ENCODE measurements at places on chromosomes 5 and 9.

DNA sequence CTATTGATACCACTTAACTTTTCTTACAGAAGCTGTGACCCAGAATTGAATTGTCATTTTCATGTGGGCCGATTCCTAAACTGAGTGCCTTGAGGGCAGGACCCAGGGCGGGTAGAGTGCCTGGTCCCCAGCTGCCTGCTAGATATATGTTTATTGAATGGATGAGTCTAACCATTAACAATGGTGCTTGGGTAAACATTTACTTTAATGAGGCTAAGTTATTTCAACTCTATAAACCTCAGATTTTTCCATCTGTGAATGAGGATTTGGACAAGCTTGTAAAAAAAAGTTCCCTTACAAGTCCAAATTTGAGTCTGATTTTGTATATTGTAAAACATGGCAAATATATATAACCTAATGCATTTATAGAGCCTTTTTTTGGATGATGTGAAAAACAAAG, 181.8 kb upstream of the ELL2 start:
- H3K36me3 ChIP-seq: no peaks in the 10 kb centered on the region
- H3K4me3 ChIP-seq: no peak overlapping the region
- no peaks in the 10 kb centered on the region for H3K27me3 ChIP-seq
- H3K4me1 ChIP-seq: peaks cover 30% of the 10 kb centered on the region
- H3K27ac ChIP-seq: no peak overlapping the region
- DNase-seq: peak; percentile 58

DNA sequence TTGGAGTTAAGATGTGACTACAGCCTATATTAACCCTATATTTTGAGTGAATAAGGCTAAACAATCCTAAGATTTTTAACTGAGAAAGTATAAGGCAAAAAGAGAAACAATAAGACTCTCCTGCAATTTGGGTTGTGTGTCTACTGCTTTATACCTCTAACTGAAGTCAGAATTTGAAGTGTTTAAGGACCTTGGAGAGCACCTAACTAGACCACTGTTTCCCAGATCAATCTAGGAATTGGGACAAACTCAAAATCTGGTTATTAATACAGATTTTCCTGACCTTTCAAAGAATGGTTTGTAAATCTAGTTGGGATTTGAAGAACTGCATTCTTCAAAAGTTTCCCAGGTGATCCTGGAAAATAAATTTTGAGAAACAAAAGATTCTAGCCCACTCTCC, 42.1 kb downstream of the GABRA1 start:
- no peaks in the 10 kb centered on the region for H3K36me3 ChIP-seq
- H3K4me3 ChIP-seq: no peak overlapping the region
- no peaks in the 10 kb centered on the region for H3K4me1 ChIP-seq

- no peak overlapping the region for H3K27ac ChIP-seq
- H3K4me3 ChIP-seq: no peak overlapping the region
- H3K36me3 ChIP-seq: peaks cover 51% of the 10 kb centered on the region
- peaks cover 8% of the 10 kb centered on the region for H3K4me1 ChIP-seq
- H3K27me3 ChIP-seq: no peaks in the 10 kb centered on the region
- no peak for DNase-seq
Observed at GRCh38 chr5:154944716-154945115, 3.8 kb downstream of the MRPL22 start.

DNA sequence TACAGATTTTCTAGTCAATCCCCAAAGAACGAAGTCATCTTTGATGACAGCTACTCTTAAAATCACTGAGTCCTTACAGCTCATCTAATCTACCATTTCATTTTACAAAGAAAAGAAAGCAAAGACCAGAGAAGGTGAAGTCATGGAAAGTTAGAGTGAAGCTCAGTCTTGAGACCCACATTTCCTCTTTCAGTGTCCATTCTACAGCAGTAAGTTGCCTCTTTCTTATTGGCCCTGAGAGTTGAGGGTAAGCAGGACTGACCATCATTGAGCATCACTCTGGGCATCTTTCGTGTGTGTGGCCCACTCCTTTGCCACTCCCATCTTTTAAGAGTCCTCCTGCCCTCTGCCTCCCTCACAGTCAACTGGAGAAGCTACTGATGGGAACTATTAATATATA, 251.8 kb upstream of the NR4A3 start:
- DNase-seq: no peak
- H3K4me3 ChIP-seq: no peak overlapping the region
- no peaks in the 10 kb centered on the region for H3K36me3 ChIP-seq
- H3K27me3 ChIP-seq: no peaks in the 10 kb centered on the region

DNA sequence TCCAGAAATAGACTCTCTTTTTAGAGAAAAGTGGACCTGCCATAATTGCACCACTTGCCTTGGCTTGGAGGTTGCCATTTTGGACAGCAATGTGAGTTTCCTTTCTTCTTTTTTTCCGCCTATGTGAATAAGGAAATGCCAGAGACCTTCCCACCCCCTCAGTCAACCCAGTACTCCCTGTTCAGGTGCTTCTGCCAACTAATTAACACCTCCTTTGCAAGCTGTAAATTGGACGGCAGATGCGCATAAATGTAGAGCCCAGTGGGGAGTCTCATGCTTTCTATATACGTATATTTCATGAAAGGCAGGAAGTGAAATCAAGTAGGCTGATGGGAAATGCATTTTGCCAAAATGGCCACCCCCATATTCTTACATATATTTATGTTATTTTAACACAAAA, 269.8 kb upstream of the RFX3 start:
- H3K27me3 ChIP-seq: no peaks in the 10 kb centered on the region
- no peak overlapping the region for H3K4me3 ChIP-seq
- H3K36me3 ChIP-seq: no peaks in the 10 kb centered on the region
- no peak overlapping the region for H3K27ac ChIP-seq

GRCh38 chr5:10381803-10382202, 28.3 kb downstream of the MARCHF6 start:
- H3K27me3 ChIP-seq: no peaks in the 10 kb centered on the region
- H3K4me3 ChIP-seq: no peak overlapping the region
- H3K4me1 ChIP-seq: no peaks in the 10 kb centered on the region
- H3K36me3 ChIP-seq: peaks cover 52% of the 10 kb centered on the region
- no peak for DNase-seq

- peaks cover 33% of the 10 kb centered on the region for H3K4me1 ChIP-seq
- no peak overlapping the region for H3K27ac ChIP-seq
- H3K4me3 ChIP-seq: no peak overlapping the region
- DNase-seq: no peak
Observed at GRCh38 chr9:70076678-70077077, 33.0 kb downstream of the MAMDC2 start.

GRCh38 chr5:141155540-141156374, 5.9 kb downstream of the PCDHB6 start:
- no peaks in the 10 kb centered on the region for H3K4me1 ChIP-seq
- H3K27ac ChIP-seq: no peak overlapping the region
- no peaks in the 10 kb centered on the region for H3K27me3 ChIP-seq
- no peak overlapping the region for H3K4me3 ChIP-seq
- no peaks in the 10 kb centered on the region for H3K36me3 ChIP-seq

DNA sequence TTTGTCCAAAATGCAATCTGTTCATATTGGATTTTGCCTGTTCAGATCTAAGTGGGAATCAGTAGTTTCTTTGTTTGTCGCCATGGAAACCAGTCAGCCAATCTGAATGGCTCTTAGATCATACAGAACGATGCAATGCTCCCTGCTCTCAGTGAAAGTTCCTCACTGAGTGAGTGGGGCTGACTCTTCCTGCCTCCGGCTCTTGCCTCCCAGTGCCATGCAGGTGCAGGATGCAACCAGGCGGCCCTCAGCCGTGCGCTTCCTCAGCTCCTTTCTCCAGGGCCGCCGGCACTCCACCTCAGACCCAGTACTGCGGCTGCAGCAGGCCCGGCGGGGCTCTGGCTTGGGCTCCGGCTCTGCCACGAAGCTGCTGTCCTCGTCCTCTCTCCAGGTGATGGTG, at the start of gene PTPDC1:
Gene PTPDC1, plus strand, starts transcription at position 151 of the 400 bp plus-strand sequence. Its CDS starts 67 bp downstream, at position 218.
- H3K36me3 ChIP-seq: 0 out of 2 replicates have a peak, but pooled peaks cover 5% of the 10 kb centered on the region
- H3K27ac ChIP-seq: no peak within 1 kb of the TSS
- H3K4me1 ChIP-seq: no peaks in the 10 kb centered on the region
- no peak for DNase-seq
- H3K27me3 ChIP-seq: no peaks in the 10 kb centered on the region
- no peak within 1 kb of the TSS for H3K4me3 ChIP-seq

- no peak overlapping the region for H3K4me3 ChIP-seq
- peaks cover 46% of the 10 kb centered on the region for H3K4me1 ChIP-seq
- no peak overlapping the region for H3K27ac ChIP-seq
- no peak for DNase-seq
- H3K27me3 ChIP-seq: no peaks in the 10 kb centered on the region
Observed at GRCh38 chr5:134511796-134512660, 13.4 kb upstream of the JADE2 start.

GRCh38 chr9:108400297-108400696, 455.5 kb downstream of the ACTL7B start:
- no peaks in the 10 kb centered on the region for H3K4me1 ChIP-seq
- H3K27me3 ChIP-seq: no peaks in the 10 kb centered on the region
- no peak for DNase-seq
- no peak overlapping the region for H3K27ac ChIP-seq
- H3K36me3 ChIP-seq: no peaks in the 10 kb centered on the region

GRCh38 chr5:103139264-103139865, 19.3 kb downstream of the PPIP5K2 start:
- 0 out of 2 replicates have a peak, but pooled peaks cover 3% of the 10 kb centered on the region for H3K27me3 ChIP-seq
- H3K27ac ChIP-seq: no peak overlapping the region
- H3K4me3 ChIP-seq: no peak overlapping the region
- DNase-seq: peak; percentile 61

DNA sequence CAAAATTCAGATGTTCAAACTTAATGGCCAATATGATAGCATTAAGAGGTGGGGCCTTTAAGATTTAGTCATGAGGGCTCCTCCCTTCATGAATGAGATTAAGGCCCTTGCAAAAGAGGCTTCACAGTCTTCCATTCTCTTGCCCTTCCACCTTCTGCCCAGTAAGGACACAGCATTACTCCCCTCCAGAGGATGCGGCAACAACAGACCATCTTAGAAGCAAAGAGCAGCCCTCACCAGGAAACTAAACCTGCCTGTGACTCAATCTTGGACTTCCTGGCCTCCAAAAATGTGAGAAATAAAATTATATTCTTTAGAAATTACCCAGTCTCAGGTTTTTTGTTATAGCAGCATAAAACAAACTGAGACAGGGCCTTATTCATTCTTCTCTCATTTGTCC, 8.2 kb downstream of the AP3B1 start:
- no peaks in the 10 kb centered on the region for H3K36me3 ChIP-seq
- no peaks in the 10 kb centered on the region for H3K27me3 ChIP-seq
- H3K27ac ChIP-seq: no peak overlapping the region
- DNase-seq: no peak
- H3K4me3 ChIP-seq: no peak overlapping the region

GRCh38 chr9:106286249-106286648, 576.7 kb upstream of the ZNF462 start:
- H3K4me1 ChIP-seq: peaks cover 22% of the 10 kb centered on the region
- no peak overlapping the region for H3K4me3 ChIP-seq
- DNase-seq: peak; percentile 56
- peak overlapping the region; percentile 79 for H3K27ac ChIP-seq
- no peaks in the 10 kb centered on the region for H3K27me3 ChIP-seq

GRCh38 chr5:528629-529511, 4.6 kb upstream of the SLC9A3 start:
- no peaks in the 10 kb centered on the region for H3K36me3 ChIP-seq
- H3K4me1 ChIP-seq: no peaks in the 10 kb centered on the region
- H3K4me3 ChIP-seq: no peak overlapping the region
- H3K27ac ChIP-seq: no peak overlapping the region
- H3K27me3 ChIP-seq: peaks cover 81% of the 10 kb centered on the region

DNA sequence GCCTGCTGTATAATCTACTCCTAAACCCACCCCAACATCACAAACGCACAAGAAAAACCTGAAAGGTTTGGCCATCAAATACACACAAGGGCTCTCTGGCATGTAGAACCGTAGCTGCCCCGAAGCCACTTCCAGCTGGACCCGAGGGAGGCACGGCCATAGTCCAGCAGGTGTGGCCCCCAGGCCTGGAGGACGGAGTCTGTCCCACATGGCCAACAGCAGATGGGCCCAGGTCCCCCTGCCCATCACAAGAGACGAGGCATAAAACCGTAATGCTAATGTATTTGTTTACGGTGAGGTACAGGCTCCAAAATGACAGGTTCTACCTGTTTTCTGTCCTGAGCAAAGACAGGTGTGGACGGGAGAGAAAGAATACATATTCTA, 234.2 kb downstream of the SYK start:
- H3K27me3 ChIP-seq: no peaks in the 10 kb centered on the region
- H3K4me3 ChIP-seq: no peak overlapping the region
- no peak for DNase-seq

DNA sequence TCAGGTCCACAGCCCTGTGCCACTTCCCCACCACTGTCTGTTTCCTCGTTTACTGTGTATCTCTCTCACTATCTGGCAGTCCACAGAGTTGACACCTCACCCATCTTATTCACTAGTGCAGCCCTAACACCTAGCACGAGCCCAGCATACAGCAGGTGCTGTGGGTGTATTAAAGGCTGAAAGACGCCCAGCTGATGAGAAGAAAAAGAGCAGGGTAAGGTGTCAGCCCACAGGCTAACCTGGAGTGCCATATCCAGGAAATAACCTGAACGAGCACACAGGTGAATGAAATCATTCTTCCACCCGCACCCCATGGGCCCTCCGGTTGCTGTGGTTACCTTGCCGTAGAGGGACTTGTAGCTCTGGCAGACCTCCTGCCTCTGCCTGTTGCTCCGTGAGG, 18.6 kb downstream of the ANXA6 start:
- H3K4me1 ChIP-seq: no peaks in the 10 kb centered on the region
- DNase-seq: no peak
- H3K27ac ChIP-seq: no peak overlapping the region
- H3K4me3 ChIP-seq: no peak overlapping the region

DNA sequence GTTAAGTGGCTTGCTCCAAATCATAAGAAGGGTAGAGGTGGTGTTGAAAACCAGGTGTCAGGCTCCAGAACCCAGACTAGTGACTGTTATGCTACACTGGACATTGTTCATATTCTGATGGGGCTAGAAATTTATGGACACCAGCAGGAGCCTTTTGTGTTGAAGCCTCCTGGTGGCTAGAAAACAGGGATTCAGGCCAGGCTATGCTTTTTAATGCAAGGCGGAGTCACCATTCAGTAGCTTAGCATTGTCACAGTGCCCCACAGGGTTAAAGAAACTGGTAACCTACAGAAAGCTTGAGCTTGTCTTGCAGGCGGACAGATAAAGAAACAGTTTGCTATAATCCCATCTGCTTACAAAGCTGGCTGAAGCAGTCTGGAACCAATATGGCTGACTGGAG, 23.0 kb upstream of the GOLM1 start:
- no peak overlapping the region for H3K4me3 ChIP-seq
- H3K4me1 ChIP-seq: peaks cover 7% of the 10 kb centered on the region

DNA sequence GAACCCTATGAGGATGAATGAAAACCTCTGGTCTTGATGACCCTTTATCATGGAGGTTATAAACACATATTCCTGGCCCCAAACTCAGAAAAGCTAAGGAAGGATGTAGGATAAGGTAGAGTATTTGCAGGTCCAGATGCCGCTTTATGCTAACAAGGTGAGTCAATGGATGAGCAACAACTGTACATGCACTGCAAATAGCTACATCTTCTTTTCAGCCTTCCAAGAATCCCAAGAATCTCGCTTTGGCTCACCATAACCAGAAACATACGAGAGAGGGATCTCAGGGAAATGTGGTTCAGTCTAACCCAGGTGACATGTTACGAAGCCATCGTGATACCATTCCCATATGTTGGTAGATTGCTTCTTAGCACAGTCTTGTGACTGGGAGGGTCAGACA, 152.3 kb upstream of the ANKH start:
- no peaks in the 10 kb centered on the region for H3K36me3 ChIP-seq
- peaks cover 20% of the 10 kb centered on the region for H3K4me1 ChIP-seq
- no peaks in the 10 kb centered on the region for H3K27me3 ChIP-seq
- H3K4me3 ChIP-seq: no peak overlapping the region

GRCh38 chr5:59891962-59892643, 1.4 kb downstream of the PDE4D start:
- H3K4me1 ChIP-seq: peaks cover 7% of the 10 kb centered on the region
- DNase-seq: no peak
- no peaks in the 10 kb centered on the region for H3K36me3 ChIP-seq
- no peak overlapping the region for H3K27ac ChIP-seq
- peaks cover 32% of the 10 kb centered on the region for H3K27me3 ChIP-seq
